ENCODE measurements at places on chromosomes 13 and 19.

- DNase-seq = no peak
Measured at GRCh38 chr13:113723410-113724015, 35.5 kb upstream of the TMEM255B start.

DNA sequence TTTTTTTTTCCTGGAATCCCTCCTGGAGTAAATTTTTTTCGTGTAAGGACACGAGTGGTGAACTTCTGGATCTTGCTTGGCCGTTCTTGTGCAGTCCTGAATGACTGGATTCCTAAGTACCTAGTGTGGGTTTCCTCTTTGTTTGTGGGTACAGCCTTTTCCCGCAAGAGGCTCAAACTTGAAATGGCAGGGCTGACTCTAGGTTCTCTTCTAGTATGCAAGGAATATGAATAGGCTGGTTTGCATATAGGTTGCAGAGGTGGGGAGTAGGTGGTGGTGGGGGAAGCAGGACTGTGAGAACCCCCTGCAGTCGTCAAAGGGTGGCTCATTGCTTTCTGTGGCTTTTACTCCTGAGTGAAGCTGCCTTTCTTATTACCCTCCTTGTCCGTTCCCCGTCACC, 13.6 kb downstream of the UBAC2 start:
- no peak for DNase-seq

DNA sequence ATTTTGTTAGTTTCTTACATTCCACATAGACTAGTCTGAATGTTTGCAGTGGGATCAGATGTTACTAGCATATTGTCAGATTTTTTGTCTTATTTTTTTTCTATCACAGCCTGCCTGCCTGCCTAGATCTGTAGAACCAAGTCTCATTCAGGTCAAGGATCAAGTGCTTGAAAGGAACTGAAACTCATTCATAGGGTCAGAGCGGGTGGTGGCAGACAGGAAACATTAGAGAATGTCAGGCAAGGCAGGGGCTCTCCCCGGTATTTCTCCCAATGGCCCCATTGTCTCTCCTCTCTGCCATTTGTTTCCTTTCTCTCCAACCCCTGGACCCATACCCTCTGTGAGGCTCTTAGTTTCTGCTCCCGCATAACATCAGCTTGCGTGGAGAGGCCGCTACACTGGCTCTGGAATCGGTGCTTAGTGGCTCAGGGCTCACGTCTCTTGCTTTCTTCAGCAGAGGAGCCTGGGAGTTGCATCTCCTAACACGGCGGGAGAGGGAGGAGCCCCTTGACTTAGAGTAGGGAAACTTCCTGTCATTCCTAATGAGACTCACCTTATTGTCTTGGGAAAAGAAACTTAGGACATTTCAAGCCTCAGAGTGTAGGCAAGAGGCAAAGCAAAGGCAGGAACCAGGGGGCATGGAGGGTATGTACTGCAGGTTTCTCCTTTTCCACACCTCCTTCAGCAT, 35.6 kb upstream of the SPATA13 start:
- no peak for DNase-seq

- no peak for DNase-seq
Measured at GRCh38 chr13:94168783-94169453, 310.6 kb downstream of the DCT start.

DNA sequence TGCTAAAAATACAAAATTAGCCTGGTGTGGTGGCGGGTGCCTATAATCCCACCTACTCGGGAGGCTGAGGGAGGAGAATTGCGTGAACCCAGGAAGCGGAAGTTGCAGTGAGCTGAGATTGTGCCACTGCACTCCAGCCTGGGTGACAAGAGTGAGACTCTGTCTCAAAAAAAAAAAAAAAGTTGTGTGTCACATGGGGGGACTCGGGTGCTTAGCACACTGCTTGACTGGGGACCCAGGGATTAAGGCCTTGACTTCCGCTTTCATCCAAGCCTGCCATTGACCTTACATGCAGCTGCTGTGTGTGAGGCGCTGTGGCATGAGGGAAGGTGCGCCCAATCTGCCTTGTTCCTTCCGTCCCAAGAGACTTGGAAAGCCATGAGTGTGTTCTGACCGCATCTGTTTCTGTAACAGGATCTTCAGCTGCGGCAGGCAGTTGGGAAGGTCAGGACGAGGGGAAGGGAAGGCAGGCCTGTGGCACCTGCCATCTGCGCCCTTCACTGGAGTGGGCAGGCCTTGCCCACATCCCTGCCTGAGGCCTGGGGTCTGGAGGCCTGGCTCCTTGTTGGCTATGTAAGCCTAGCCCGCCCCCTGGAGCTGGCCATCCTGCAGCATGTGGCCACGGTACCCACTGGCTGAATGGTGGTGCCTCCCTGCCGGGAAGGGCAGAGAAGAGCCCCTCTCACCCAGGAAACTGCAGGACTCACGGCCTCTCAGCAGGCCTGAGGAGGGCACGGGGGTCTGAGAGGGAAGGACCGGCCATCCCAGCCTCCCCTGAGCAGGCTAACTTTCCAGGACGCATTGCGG, 23.0 kb downstream of the PPP1R37 start:
- peak; percentile 27 for DNase-seq

- no peak for DNase-seq
Measured at GRCh38 chr19:46621191-46622117, 3.4 kb downstream of the PTGIR start.

DNA sequence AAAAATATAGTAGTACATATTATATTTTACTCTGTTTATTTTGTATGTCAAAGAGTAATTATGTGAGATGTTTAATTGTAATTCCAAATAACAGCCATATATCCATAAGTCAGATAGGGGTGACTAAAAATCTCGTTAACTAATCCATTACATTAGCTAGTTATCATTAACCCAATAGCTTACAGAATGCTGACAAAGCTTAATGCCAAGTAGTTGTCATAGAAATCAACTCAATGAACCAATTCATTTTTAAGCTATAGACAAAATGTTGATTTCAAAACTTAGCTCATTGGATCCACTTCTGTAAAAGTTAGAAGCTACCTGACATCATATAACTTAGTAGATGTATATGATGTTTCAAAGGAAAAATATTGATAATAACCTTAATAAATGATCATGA, 206.7 kb upstream of the SLITRK1 start:
- DNase-seq = no peak

DNA sequence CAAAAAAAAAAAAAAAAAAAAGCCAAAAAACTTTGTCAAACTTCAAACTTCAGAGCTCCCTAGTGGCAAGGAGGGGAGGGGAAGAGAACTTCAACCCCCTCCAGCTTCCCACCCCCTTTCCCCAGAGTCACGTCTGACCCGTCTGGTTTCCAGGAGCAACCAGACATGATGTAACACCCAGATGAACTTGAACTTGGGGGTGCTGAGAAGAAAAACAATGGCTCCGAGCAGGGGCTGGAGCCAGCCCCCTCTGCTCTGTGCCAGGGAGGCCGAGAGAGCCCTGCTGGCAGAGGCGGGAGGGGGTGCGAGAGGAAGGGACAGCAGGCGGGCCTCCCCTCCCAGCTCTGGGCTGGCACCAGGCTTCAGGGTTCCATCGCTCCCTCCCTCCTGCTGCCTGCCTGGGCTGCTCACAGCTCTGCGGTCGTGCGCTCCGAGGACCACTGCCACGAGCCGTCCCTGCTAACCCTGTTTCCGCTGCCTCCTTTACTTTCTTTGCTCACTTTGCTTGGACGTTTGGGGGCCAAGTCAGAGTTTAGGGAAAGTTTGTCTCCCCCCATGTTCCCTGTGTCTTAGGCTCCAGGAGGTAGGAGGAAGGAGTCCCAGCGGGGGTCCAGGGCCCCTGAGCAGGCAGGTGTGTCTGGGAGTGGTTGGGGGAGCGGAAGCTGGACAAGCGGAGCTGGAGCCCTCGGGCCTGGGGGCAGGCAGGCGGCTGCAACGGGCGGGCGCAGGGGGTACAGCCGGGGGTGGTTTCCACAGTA, 11.1 kb downstream of the LYL1 start:
- peak; percentile 14 for DNase-seq

DNA sequence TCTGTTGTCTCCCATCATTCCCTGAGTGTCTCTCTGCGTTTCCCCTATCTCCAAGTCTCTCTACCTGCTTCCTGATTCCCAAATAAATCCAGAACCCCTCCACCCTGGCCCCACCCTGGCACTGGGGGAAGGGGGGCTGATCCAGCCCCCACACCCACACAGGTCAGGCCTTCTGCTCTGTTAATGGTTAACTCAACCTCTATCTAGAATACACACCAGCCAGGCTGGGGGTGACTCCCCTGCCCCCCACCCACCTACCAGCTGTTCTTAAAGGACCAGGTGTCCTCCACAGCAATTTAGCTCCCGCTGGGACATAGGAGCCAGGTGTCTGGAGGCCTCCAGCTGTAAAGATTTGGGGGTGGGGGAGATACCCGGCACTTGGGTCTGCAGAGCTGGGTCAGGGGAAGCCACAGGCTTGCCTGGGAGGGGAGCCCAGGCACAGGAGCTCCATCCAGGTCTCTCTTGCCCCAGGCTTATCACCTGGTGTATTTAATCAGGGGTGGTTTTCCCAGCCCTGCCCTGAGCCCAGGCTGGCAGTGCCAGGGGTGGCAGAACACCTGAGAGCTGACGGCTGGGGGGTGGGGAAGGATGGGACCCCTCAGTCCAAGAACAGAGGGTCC, 3.9 kb downstream of the IRF2BP1 start:
- DNase-seq = no peak

DNA sequence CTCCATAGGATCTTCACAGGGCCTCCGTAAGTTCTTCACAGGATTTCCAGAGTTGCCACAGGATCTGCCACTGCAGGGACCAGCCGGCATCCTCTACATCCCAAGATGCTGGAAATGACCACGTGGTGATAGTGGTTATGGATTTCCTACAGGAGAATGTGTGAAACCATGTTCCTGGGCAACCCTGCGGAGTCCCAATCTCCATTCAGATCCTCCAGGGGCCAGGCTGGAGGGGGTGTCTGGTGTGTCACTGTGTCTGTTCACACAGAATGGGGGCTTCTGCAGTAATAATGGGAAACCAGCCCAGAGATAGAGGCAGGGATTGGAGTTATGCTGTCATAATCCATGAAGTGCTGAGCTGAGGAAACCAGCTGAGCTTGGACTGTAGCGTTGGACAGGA, 8.6 kb downstream of the LILRA6 start:
- DNase-seq = no peak

DNA sequence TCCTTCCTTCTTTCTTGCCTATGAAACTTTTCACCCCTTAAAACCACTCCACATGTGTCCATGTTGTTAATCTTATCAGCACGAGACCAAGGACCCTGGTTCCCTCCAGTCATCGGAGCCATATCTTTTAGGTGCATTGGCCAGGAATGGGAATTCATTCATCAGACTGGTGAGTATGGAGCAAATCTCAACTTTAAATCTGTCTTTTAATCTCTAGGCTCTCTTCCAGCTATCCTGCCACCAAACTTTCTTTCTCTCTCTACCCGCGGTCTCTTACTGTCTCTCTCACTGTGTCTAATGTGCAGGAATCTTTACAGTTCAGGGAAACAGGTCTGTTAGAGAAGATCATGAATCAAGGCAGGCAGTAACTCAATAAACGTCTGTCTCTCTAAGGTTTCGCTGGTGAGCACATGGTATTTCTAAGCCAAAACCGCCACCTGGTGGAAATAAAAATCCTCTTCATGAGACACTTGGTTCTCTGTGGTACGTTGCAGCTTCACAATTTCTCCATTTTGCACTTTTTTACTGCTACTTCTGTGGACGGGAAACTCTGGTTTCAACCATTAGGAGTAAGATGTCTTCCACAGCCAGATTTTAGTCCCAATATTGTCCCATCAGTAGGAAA, 16.1 kb downstream of the LGALS16 start:
- peak; percentile 68 for DNase-seq

- no peak for DNase-seq
Measured at GRCh38 chr13:54029226-54029625, 1000.6 kb downstream of the OLFM4 start.

DNA sequence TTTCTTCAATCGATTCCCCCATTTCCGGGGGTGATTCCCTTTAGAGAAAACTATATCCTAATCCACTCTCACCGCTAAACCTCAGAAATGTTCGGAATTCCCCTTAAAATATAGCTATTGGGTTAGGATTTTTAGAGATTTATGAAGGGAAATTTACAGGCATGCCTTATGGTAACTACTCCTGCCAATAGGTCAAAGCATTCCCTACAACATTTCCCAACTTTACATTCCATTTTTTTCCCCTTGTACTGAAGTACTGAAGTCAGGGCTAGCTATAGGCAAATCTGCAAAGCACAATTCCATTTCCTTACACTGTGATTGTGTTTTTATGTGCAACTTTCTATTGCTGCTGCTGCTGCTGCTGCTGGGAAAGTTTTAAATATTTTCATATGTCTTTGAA, 2.1 kb downstream of the EDNRB start:
- DNase-seq = no peak

DNA sequence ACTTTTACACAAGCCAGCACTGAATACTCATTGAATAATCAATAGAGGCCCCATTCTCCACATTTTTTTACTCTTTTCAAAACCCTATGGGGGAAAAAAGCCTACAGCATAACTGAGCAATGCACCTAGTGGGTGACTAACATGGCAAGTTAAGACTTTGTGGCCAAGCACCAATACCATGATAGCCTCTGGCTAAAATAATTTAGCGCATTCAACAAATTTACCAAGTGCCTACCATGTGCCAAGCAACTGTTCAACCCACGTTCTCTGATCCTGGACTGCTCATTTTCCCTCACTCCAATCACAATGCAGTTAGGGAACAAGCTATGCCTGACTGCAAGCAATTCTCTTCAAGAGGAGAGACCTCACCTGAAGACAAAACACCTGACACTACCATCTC, 3.0 kb downstream of the ANKRD10 start:
- no peak for DNase-seq

DNA sequence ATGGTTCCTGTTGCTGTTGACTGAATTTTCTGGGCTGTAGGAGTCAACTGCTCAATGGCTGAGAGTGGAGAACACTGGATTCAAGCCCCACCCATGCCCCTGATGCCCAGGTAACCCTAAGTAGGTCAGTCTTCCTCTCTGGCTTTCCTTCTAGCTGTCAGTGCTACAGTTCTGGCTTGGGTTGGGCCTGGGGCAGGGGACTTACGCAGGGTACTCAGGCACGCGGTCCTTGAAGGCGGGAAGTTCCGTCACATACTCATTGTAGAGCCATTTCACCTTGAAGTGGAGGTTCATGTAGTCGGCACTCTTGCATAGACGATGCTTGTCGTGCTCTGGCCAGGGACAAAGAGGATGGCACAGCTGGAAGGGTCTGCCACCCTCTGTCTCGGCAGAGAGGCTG, 55.6 kb downstream of the UNC13A start:
- no peak for DNase-seq

- no peak for DNase-seq
Measured at GRCh38 chr19:42475366-42475765, 32.6 kb upstream of the CXCL17 start.

- no peak for DNase-seq
Measured at GRCh38 chr13:83048419-83048818, 833.9 kb downstream of the SLITRK1 start.
